T-cell (primary cell): ENCODE measurements at places on chromosomes 5 and 9.

DNA sequence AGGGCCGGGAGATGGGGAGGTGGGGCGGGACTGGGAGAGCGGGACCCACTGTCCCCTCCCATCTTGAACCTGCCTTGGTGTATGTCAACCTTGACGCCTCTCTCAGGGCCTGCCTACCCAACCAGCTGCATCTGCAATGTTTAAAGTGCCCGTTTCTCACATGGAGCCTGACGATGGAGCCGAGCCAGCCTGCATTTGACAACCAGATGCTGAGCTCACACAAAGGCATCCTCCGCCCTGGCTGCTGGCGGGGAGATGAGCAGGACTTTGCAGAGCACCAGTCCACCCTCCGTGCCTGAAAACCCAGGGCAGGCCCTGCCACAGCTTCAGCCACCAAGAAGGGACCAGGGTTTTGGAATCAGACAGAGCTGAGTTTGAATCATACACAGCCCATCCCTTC is 141.1 kb upstream of the SMIM23 start:
- DNase-seq, result no peak

DNA sequence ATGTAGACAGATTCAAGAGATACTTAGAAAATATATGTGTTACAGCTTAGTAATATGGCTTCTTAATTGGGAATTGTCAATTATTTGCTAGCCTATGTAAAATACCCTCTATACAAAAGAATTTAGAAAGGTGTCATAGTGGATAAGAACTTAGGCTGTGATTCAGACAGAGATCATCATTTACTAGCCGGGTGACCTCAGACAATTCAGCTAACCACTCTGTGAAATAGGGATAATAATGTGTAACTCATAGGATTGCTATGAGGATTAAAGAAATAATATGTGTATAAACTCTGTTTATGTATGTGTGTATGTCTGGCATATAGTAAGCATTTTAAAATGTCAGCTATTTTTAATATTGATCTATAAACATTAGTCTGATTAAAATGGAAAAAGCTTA is 5.9 kb upstream of the LARS1 start:
- no peak for DNase-seq

DNA sequence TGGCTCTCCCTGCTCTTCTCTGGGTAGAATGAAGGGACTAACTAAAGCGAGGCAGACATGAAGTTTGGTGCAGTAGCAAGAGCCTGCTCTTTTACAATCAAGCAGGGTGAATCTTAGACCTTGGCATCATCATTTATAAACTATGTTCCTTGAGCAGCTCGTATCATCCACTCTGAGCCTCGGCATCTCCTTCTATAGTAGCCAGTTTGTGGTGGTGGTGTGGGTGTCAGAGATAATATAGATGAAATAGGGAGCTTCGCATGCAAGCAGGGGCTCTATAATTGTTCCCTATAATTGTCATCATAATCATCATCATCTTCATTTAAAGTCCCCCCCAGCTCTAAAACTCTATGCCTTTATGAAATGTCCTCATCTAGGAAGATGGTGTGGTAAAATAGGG is 72.5 kb upstream of the SAP30L start:
- no peak for DNase-seq

- DNase-seq, result no peak
Measured at GRCh38 chr9:20409321-20410092, 212.8 kb downstream of the MLLT3 start.

DNA sequence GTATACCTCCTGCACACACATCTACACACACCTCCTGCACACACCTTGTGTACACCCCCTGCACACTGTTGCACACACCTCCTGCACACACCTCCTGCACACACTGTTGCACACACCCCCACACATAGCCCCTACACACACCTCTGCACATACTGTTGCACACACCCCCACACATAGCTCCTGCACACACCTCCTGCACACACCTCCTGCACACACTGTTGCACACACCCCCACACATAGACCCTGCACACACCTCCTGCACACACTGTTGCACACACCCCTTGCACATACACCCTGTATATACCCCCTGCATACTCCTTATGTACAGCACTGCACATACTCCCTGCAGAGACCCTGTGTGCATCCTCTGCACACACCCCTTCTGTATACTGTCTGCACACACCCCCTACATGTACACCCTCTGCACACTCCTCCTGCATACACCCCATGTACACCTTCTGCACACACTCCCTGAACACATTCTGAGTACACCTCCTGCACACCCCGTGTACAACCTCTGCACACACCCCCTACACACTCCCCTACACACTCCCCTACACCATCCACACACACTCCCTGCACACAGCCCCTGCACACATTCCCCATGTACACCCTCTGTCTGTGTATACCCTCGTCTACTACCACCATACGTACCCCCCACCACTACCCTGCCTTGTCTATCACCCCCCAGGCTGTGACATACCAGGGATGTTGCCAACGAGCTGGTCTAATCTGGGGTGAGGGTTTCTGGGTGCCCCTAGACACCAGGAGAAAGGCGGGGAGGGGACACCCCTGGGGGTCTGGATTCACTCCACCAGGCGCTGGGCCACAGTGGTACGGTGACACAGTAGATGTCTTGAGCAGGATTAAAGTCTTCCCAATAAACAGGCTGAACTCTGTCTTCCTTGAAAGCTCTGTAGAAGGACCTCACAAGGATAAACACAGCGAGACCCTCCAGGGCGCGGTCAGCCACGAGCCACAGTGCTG is 1.1 kb upstream of the CEP72 start:
- DNase-seq, result no peak

DNA sequence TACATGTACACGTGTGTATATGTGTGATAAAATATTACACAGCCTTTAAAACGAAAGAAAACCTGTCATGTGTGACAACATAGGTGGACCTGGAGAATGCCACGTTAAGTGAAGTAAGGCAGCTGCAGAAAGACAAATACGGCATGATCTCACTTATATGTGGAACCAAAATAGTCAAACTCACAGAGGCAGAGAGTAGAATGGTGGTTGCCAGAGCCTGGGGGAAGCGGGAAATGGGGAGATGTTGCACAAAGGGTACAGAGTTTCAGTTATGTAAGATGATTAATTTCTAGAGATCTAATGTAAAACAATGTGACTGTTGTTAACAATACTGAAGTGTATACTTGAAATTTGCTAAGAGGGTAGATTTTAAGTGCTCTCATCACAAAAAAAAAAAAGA is 34.8 kb downstream of the ADAMTS12 start:
- no peak for DNase-seq

- DNase-seq, result no peak
Measured at GRCh38 chr5:31759925-31760324, 121.0 kb downstream of the PDZD2 start.

GRCh38 chr9:83247732-83248131 is 184.8 kb upstream of the RASEF start:
- DNase-seq, result no peak

DNA sequence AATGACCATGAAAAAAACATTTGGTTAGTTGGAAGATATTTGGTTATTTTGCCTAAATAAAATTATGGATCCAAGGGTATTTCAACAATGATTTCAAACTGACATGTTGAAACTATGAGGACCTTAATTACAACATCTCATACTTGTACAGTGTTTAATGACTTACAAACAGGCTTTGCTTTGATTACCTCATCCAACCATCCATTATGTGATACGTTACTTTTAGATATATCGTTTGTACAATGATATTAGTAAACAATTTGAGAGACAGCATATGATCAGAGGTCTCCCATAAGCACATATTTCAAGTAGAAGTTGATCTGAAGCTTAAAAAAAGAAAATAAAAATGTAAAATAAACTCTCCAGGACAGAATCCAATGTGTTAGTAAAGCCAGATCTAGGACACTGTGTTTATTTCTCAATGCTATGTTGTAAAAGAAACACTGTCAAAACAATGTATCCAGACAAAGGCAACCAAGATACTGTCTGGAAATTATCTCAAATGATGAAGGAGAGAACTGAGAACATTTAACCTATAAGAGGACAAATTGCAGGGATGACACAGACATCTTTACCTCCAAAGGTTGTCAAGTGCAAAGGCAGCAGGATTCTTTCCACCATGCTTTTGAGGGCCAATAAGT is 116.0 kb upstream of the TARS1 start:
- DNase-seq, result no peak

DNA sequence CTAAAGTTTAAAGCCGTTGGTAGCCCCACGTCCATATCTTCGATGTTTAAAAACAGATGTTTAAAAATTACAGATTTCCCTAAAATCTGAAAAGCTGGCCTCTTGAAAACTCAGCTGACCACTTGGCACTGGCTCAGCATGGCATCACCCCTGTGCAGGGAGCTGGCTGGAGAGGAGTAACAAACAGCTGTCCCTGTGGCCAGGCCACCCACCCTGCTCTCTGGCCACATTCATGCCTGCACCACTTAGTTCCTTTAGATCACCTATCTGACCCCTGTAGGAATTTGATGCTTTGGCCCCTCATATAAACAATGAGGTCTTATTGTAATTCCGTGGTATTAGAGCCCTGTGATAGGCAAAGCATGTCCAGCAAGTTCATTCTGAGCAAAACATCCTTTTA is 107.5 kb downstream of the FRMD3 start:
- DNase-seq, result no peak

- no peak for DNase-seq
Measured at GRCh38 chr5:13987843-13988464, 43.5 kb upstream of the DNAH5 start.

GRCh38 chr5:28344836-28345433 is 1306.5 kb upstream of the CDH9 start:
- DNase-seq, result no peak

DNA sequence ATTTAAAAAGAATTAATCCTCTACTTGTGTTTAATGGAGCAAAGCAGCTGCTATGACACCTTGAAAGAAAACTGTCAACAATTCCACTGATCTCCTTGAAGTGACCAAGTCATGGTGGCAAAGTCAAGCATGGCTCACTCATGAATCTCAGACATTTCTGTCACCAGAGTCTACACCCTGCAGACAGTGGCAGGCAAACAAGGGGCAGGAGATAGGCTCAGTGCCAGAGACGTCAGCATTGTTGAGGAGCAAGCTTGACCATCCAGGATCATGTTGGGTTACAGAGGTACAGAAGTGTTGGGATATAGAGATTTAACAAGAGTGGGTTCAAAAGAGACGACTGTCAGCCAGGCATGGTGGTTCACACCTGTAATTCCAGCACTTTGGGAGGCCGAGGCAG is 16.1 kb upstream of the VPS13A start:
- DNase-seq, result no peak

GRCh38 chr9:26326563-26326962 is 566.0 kb downstream of the CAAP1 start:
- DNase-seq, result no peak

- no peak for DNase-seq
Measured at GRCh38 chr9:16221822-16222547, 648.5 kb downstream of the BNC2 start.

DNA sequence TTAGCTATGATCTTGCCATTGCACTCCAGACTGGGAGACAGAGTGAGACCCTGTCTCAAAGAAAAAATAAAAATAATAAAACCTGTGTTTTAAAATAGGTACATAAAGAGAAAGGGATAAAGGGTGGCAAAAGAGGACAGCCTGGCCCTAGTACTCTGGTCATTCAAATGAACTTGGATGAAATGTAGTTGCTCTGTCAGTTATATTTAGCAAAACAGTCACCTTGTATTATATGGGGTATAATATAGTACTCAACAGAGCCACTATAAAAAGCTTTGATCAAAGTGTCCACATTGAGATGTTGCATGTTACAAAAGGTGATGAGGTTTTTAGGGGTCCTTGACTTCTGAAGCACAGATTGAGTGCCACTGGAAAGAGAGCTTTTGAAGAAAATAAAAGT is 61.1 kb upstream of the EQTN start:
- no peak for DNase-seq

GRCh38 chr5:56357426-56357825 is 124.3 kb upstream of the ANKRD55 start:
- DNase-seq, result no peak

DNA sequence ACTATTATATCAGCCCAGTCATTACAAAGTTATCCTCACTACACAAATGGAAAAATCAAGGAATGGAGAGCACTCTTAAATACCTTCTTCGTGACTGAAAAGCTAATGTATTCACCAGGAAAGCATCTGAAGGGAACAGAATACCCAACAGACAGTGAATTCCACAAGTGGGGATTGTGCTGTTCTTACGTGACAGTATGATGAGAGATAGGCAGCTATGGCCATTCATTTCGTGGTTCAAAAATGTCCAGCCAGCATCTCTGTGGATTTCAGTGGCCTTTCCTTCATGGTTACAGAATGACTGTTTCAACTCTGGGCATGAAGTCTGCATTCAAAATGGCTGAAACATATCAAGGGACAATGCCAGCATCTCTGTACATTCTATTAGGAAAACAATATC is 323.8 kb downstream of the PRELID2 start:
- no peak for DNase-seq

- no peak for DNase-seq
Measured at GRCh38 chr5:162190-162564, 29.1 kb upstream of the LRRC14B start.

DNA sequence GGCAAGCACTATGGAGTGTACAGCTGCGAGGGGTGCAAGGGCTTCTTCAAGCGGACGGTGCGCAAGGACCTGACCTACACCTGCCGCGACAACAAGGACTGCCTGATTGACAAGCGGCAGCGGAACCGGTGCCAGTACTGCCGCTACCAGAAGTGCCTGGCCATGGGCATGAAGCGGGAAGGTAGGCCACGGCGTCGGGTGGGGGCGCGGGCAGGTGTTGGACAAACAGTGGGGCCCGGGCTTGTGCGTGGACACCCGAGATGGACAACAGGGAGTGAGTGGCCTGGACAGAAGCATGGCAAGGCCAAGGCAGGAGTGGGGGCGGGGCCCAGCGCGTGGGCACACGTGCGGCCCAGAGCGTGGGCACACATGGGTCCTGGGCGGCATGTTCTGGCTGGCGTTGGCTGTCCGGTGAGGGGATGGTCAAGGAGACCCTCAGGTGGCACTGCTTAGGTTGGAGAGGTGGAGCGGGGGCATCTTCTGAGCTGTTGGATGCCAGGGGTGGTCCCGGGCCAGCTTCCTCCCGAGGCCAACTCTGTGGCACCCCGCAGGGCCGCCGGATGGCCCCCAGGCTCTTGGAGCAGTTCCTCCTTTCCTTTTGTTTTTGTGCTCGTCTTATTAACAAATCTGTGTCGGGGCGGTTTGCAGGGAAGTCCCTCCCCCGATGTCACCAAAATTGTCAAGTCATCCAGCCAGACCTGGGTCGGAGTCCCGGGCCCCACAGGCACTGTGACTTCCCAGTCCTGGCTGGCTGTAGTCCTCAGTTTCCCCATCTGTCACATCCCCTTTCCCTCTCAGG is 82.9 kb downstream of the RXRA start:
- no peak for DNase-seq

GRCh38 chr5:116553366-116553765 is 21.3 kb downstream of the SEMA6A start:
- no peak for DNase-seq
